ENCODE measurements at places on chromosomes 13 and 19.

- DNase-seq = no peak
These were observed 30.6 kb upstream of the ISYNA1 start for GRCh38 chr19:18468517-18468916.

DNA sequence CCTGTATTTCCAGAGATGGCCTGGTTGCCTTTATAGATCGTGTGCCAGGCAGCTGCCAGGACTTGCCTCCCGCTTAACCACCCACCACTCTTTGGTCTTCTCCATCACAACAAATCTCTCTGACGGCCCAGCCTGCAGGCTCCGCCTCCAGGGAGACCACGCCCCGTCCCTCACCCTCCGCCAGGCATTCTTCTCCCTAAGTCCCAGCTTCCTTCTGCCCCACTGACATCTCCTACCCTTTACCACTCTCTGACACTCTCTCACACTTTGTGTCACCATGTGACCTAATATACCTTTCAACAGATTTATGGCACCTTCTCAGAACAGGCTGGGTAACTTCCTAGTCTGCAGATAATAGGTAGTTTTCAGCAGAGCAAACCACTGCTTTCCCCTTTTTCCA, 95.1 kb downstream of the CAB39L start:
- DNase-seq = no peak

DNA sequence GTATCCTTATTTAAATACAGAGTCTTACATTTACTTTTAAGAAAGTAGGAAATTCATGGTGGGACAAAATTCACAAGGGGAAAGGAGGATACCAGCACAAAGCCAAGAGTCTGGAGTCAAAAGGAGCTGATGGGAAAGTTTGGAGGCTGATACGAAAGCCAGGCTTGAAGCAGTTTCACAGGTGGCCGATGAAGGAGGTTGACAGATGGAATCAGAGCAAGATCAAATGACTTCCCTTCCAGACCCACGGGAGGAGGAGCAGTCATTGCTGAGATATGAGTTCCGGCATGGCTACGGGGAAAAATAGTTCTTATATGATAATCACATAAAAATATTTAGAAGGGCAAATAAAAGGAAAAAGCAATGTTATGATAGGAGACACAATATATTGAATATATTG, 65.0 kb downstream of the DGKH start:
- no peak for DNase-seq

GRCh38 chr19:2607712-2608601, 94.5 kb downstream of the GNG7 start:
- DNase-seq = no peak

DNA sequence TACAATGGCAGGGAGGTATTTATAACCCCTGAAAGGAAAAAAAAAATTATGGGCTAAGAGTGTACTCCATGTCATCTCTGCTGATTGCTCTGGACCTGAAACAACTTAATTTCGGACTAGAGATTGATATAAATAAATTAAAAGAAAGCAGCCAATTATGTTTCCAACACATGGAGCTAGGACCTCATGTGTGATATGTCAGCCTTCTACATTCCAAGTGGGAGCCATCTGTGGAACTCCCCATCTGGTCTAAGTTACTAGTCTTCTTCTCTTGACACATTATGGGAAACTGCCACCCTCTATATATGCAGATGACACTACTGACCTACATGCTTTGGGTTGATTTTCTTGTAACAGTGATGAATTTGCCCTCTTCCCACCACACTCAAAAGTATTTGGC, 86.1 kb downstream of the FLT1 start:
- DNase-seq = no peak

- DNase-seq = no peak
These were observed 5.7 kb downstream of the POLR1D start for GRCh38 chr13:27627380-27627779.

DNA sequence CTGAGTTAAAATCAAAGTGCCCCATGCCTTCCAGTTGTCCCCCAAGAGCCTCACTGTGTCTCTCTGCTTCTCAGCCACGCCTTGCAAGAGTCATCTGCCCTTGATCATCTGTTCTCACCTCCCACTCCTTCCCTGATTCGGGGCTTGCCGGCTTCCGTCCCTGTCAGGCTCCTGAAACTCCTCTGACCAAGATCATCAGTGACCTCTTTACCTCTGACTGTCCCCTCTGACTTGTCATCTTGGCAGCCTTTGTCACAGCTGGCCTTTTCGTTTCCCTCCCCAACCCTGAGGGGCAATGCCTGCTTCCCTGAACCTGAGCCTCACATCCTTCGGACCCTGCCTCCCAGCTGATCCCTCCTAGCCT, 66.3 kb downstream of the MAP4K1 start:
- DNase-seq = no peak

- no peak for DNase-seq
These were observed 56.4 kb upstream of the MBNL2 start for GRCh38 chr13:97165502-97166425.

GRCh38 chr19:19554074-19555023, 16.3 kb downstream of the CILP2 start:
- DNase-seq = peak; percentile 60

- no peak for DNase-seq
These were observed 9.1 kb downstream of the ARID3A start for GRCh38 chr19:934865-935479.

DNA sequence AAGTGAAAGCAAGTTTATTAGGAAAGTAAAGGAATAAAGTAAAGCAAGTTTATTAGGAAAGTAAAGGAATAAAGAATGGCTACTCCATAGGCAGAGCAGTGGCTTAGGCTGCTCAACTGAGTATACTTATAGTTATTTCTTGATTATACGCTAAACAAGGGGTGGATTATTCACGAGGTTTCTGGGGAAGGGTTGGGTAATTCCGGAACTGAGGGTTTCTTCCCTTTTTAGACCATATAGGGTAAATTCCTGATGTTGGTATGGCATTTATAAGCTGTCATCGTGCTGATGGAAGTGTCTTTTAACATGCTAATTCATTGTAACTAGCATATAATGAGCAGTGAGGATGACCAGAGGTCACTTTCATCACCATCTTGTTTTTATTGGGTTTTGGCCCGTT, 194.3 kb downstream of the DLEU7 start:
- no peak for DNase-seq

- DNase-seq = no peak
These were observed 145.0 kb downstream of the TNFRSF19 start for GRCh38 chr13:23715092-23715761.

- DNase-seq = no peak
These were observed 10.8 kb downstream of the POU4F1 start for GRCh38 chr13:78592584-78592983.

GRCh38 chr19:53809518-53810186, 14.5 kb downstream of the NLRP12 start:
- DNase-seq = no peak

- no peak for DNase-seq
These were observed 126.1 kb upstream of the MCF2L start for GRCh38 chr13:112842931-112843391.

- no peak for DNase-seq
These were observed 14.3 kb downstream of the MIR17HG start for GRCh38 chr13:91361755-91362271.

GRCh38 chr13:36131931-36132297, 732 bp upstream of the DCLK1 start:
- no peak for DNase-seq

GRCh38 chr13:90510319-90510718, 837.2 kb upstream of the MIR17HG start:
- no peak for DNase-seq

DNA sequence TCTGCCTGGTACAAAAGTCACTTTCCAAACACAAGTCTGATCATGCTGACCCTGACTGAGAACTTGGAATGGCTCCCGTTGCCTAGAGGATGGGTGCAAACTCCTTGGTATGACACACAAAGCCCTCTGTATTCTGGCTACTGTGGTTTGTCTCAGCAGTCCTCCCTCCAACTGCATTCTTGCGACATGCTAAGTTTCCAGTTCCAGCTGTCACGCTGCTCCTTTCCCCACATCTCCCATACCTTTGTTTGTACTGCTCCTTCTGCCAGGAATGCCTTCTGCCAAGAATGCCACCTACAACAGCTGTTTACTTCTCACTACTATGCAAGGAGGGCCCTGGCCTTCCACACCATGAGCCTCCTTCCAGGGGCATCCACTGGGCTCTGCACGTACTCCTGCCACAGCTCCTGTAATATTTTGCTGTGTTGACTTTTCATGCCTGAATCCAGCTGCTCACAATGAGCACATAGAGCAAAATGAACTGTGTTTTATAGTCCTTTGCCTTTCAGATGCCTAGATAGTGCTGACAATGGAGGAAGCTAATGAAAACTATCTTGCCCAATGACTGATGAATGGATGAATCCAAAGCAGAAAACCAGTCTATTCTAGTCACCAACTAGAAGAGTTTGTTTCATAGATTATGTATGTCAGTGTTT, 543.7 kb downstream of the EFNB2 start:
- DNase-seq = no peak

- no peak for DNase-seq
These were observed 8.4 kb downstream of the PPP1R14A start for GRCh38 chr19:38247734-38248268.

DNA sequence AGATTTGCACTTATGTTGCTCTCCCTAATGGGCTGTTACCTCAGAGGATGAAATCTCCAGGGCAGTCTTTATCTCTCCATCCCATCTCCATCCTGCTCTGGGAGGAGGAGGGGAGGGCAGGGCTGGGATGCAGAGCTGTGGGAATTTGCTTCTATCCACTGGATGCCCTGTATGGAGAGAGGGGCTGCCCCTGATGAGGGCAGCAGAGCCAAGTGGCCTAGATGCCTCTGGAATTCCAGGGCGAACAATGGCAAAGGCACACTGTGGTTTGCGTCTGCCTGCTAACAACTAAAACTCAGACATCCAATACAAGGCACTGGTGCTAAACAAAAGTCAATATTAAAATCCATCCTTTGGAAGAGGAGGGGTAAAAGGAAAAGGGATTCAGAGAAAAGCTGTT, 165.1 kb downstream of the COG6 start:
- DNase-seq = no peak

- DNase-seq = peak; percentile 80
These were observed 5.1 kb upstream of the KRTDAP start for GRCh38 chr19:35495107-35496064.

DNA sequence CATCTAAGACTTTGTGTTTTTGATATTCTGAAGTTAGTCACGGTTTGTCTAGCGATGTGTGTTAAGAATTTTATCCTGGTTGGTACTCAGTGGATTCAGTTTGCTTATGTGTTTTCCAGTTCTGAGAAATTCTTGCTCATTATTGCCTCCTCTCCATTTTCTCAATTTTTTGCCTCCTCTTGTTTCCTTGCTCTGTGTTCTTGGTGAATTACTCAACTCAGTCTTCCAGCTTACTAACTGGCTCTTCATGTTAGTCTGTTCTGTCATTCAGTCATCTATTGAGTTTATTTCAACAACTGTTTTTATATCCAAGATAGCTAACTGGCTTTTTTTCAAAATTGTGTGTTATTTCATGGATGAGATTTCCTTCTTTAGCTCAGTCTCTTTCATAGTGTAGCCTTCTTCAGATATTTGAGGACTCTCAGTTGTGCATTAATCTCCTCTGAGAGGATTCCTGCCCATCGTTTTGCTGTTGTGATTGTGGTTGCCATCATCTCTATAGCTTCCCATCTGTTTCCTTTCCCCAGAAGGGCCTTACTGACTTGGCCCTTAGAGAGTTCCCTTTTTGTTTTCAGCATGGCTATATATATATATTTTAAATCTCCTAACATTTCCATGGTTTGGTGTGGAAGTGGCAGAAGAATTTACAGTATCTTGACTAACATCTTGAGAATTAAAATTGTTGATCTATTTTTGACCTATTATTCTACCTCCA, 6.2 kb downstream of the SETDB2 start:
- no peak for DNase-seq

DNA sequence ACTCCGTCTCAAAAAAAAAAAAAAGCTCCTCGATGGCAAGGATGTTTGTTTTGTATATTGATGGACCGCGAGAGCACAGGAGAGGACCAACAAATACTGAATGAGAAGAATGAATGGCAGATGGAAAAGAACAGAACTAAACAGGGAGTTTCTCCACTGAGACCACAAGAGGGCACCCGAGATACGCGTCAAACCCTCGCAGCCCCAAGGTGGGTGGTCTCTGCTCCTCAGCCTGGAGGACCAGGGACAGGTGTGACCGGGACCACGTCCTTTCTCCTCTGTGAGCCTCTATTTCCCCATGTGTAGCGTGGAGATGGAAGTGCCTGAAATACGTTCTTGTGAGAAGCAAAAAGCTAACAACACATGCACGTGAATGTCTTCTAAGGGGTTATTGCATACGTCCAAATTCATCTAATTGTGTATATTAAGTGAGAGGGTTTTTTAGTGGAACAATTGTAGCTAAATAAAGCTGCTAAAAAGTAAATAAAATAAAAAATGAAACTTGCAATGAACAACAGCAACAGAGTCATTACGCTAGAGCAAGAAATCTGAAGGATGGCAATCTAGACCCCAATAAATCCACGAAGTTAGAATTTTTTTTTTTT, 8.3 kb upstream of the CDC42EP5 start:
- no peak for DNase-seq

DNA sequence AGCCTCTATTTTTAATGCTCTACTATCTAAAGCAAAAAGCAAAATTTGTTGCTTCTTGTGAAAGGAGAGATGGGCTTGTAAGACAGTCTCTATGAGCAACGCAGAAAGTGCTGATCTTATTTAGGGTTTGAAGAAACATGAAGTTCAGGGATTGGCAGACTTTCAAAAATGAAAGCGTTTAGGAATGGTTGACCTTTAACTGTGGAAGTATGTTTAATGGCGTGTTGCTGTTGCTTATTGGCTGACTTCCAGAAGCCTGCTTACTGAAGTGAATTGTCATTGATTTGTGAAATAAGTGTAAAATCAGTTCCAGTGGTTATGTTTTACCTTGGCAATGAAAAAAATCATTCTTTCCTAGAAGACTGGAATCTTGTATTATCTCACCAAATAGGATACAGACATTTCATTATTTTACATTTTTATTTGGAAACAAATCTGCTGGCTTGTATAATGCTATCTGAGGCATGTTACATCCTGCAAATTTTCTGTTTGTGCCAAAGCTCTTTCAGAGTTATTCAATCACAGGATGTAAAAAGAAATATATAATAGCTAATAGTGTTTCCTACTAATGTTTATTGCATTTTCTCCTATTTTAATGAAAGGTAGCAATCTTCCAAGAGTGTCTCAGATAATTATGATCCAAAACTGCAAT, 221.3 kb upstream of the SLITRK6 start:
- no peak for DNase-seq

DNA sequence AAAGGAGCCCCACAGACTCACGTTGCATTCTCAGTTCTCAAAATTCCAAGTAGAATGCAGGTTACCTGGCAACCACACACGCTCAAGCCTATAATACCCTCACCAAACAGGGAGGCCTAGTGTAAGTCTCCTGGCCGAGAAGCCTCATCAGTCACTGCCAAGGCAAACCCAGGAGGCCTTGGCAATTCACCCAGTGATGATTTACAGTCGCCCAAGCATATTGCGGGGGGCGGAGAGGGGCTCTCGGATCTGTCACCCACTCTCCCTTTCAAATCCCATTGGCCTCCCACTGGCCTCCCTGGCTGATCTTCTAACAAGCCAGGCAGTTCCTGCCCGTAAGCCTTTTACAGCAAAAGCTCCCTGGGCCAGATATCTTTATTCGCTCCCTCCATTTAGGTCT, 1.1 kb downstream of the AKAP8L start:
- peak; percentile 46 for DNase-seq

DNA sequence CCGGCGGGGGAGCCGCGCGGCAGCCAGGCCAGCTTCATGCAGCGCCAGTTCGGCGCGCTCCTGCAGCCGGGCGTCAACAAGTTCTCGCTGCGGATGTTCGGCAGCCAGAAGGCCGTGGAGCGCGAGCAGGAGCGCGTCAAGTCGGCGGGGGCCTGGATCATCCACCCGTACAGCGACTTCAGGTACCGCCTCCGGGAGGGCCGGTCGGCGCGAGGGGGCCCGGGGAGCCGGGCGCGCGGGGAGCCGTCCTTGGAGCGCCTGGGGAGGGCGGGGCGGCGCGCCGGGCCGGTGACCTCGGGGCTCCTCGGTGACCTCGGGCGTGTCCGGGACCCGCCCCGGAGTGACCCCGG, 690 bp downstream of the HCN2 start:
- no peak for DNase-seq
